Adrenal gland (tissue), 19 donors: ENCODE measurements at places on chromosomes 6 and 20. TPM values are rescaled to one million over a fixed set of nuclear protein-coding genes. Genes with fewer than 3 reads are reported as not detected.

DNA sequence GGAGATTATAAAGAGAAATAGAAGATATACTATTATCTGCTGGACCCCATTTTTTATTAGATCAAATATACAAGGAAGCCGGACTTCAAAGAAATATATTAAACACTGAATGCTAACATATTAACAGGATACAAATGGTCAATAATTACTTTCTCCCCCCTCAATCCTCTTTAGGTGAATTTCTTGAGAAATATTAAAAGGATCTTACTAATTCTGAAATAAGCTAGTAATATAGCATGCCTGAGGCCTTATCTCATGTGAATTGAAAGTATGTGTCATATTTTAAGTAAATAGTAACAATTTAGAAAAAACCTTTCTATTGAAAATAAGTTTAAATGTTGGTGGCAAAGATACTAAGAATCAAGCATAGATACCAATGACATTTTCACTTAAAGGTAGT, 954.7 kb upstream of the MAN1A1 start:
- DNase-seq: no peak

- no peak for DNase-seq
Measured at GRCh38 chr6:43203029-43203717, 21.2 kb downstream of the CUL9 start.

The IP6K3 gene
- polyA plus RNA-seq: 0.71 TPM

DNA sequence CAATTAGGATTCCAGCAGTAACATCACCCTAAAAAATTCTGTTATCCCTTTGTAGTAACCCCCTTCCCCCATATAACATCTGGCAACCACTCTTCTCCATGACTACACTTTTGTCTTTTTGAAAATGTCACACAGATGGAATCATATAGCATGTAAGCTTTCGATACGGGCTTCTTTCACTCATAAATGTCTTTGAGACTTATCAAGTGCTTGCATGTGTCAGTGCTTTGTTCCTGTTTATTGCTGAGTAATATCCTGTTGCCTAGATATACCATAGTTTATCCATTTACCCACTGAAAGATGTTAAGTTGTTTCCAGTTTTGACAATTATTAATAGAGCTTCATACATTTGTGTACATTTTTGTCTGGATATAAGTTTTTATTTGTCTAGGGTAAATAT, 10.4 kb upstream of the SNPH start:
- DNase-seq: no peak

- DNase-seq: no peak
Measured at GRCh38 chr20:43658069-43658722, 8.7 kb upstream of the MYBL2 start.
